ENCODE measurements at places on chromosomes 1 and 21.
A peak's percentile ranks its signal among the peaks of the same experiment; 100 is the strongest.

DNA sequence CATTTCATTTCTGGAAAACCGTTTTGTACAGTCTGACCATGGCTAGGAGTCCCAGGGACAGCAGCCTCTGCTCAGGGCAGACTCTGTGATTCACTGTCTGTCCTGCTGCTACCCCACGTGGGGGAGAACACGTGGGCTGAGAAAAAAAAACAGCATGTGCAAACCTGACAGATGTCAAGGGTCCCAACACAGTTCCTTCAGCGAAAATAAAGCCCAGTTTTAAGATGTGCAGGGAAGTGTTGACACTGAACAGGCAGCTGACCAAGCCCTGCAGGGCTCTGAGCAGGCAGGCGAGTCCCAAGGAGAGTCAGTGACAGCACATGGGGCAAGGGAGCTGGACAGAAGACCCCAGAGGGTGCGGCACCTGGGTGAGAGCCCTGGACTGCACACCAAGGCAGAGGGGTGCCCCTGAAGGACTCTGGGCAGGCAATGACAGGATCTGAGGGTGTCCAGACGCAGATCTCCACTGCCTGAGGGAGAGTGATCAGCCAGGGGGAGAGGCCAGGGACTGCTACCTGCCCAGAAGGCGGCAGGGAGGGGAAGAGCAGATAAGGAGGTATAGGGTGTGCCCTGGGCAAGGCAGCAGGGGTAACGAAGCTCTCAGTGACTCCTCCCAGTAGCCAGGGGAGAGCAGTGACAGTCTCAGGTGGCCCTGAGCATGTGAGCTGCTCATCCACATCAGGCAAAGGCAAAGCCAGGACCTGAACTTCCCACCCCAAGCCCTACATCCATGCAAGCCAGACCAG is 5.1 kb upstream of the SPATC1L start:
- peak; percentile 51 for DNase-seq

DNA sequence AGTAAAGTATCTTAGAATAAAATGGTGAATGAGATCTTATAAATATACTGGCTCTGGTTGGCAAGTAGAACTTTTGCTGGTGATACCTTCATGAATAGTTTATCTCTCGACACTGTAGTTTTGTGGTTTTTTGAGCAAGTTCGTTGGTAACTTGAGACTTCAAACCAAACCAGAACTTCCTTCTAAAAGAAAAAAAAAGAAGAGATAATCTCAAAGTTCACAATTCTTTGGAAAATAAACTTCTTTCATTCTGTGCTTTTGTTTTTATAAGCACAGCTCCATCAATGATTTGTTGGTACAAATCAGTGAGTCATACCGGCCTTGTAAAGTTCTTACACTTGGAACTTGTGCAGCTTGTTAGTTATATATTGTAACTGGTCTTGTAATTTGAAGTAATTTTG is 2.3 kb downstream of the HIPK1 start:
- DNase-seq = no peak

DNA sequence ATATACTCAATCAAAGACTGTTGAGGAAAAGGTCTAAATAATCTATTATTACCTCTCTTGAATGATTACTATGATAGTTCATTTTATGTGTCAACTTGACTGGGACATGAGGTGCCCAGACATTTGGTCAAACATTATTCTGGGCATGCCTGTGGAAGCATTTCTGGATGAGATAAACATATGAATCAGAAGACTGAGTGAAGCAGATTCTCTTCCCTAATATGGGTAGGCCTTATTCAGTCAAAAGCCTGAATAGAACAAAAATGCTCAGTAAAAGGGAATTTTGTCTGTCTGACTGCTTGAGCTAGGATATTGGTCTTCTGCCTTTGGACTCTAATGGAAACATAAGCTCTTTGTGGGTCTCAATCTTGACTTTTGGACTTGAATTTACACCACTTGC is 73.3 kb upstream of the SOX13 start:
- no peak for DNase-seq

DNA sequence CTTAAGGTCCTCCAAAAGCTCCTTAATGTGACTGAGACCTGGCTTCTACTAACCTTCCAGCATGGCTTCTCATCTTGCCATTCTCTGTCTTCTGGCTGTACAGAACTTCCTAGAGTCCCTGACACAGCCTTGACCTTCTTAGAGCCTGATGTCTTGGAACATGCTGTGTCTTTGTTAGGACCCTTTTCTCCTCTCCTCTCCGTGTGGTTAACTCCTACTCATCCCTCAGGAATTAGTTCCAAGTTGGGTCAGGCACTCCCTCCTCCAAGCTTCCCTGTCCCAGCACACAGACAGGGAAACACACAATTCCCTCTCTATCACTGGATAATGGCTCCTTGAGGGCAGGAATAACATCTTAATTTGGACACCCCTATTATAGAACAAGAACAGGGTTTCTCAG is 275.4 kb upstream of the USP24 start:
- DNase-seq = no peak

DNA sequence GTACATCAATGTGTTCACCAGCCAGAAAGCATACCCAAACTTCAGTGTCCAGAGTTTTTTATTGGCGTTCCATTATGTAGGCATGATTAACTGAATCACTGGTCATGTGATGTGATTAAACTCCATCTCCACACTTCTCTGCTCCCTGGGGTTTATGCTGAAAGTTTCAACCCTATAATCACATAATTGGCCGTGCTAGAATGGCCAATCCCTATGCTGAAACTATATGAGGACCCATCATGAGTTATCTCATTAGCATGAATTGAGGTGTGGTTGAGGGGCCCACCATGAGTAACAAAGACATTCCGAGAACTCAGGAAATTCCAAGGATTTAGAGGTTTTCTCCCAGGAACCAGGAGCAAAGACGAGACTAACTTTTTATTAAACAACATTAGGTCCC is 31.8 kb upstream of the FBXO28 start:
- DNase-seq = no peak

GRCh38 chr1:32349211-32349708 is 13.0 kb downstream of the FAM229A start:
- DNase-seq = no peak

GRCh38 chr1:94799206-94799605 is 21.0 kb upstream of the SLC44A3 start:
- DNase-seq = no peak

- no peak for DNase-seq
Measured at GRCh38 chr1:76141929-76142328, 67.4 kb downstream of the ST6GALNAC3 start.

DNA sequence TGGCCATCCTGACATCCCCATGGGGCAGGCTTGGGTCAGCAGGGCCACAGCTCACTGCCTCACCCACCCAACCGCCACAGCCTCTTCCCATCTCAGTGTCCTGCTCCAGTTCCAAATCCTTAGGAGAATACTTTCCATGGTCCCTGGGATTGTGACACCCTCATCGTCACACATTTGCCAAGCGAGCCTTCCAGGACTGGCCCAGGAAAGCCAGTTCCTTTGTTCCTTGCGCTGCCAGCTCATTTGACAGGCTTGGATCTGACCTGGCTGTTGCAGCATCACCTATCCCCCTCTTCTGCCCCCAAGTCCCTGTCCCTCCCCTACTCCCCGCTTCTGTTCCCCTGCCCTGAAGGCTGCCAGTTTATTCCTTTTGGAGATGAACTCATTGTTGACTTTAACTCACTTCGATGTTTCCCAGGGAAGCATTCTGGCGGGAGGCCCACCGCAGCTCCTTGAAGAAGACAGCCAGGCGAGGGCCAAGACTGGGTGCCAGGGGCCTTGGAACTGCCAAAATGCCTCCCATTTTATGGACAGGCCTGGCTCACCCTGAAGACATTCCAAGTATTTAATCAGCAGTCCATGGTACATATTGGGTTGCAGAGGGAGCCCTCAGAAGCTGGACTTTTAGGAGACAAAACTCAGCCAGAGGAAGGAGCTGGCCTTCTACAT is 10.2 kb upstream of the GNL2 start:
- no peak for DNase-seq

DNA sequence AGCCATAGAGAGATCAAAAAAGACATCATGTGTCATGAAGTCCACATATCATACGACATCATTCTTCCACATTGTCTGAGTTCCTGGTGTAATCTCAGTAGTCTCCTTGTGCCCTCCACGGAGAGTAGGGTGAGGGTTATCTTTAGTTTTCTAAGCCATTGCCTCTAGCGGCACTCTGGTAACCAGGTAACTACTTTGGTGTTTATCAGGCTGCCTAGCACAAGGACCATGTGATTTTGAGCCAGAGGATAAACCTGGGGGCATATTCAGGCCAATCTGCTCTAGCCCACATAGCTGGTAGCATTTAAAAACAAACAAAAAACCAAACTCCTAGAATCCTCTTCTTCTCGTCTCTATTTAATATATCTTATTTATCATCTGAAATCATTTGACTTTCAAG is 147.4 kb downstream of the GDAP2 start:
- DNase-seq = no peak

DNA sequence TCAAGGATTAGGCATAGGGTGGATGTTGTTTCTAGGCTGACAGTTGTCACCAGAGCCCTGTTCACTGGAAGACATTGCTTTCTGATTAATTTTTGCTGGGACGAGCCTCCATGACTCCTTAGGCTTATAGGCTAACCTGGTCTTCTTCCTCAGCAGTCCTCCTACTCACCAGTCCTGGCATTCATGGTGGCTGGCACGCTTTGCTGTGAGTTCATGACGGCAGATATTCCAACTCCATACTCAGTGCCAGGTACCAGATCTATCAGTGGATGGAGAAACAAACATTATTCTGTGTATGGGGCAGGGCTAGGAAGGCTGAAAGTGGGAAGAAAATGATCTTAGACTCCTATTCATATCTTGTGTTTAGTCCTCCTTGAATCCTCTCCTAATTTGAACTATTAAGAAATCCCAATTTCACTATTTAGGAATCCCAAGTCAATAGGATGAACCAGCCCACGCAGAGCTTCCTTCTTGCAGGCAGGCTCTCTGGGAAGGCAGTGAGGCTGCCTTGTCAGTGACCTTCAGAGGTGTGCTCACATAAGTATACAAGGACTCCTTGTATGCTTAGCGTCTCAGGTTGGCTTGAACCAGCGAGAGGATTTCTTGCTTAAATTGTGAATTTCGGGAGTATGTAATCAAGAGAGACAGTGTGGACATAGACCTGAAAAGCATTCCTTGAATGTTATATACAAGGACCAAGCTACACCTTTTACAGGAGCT is 174.6 kb upstream of the KIAA0040 start:
- DNase-seq = no peak

GRCh38 chr1:54284781-54285529 is 85.0 kb downstream of the MRPL37 start:
- DNase-seq = no peak

DNA sequence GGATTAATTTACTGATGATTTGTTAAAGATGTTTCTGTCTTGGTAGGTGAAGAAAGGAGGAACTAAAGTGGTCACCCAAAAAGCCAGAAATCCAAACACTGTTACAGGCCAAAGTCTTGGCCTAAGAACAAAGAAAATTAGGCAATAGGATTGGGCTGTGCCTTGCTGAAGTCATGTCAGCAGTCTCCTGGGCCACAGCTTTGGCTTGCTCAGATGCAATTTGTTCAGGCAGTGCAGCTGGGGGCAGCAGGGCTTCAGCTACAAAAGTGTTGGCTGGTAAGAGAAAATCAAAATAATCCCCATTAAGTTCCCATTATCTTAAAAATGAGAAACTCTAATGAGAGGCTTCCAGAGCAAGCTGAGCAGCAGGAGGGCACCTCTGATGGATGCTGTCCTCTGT is 14.0 kb upstream of the RAP1A start:
- no peak for DNase-seq

Data from NCI-H2171 (cell line).